Stimulated activated CD4-positive, alpha-beta T cell treated with anti-CD3 and anti-CD28 coated beads, Interleukin-1b, Interleukin-23, amount 100 ng/mL, for 1 hour (primary cell): ENCODE measurements at places on chromosomes 6 and 20.

DNA sequence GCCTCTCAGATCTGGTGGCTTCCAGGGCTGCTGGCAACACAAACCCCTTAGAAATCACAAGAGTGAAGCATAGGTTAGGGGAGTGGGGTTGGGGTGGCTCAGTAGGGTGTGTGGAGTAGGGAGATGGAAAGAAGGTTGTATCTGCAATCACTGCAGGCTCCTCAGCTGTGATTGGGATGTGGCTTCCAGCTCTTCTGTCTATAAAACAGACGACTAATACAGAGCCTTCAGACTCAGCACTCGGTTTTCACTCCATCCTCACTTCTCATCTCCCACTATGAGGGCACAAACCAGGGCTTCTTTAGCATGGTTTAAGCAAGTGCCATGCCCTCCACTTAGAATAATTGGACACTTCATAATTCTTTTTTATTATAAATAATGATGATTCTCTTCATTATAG is 46.4 kb upstream of the CAP2 start:
- no peak for DNase-seq

DNA sequence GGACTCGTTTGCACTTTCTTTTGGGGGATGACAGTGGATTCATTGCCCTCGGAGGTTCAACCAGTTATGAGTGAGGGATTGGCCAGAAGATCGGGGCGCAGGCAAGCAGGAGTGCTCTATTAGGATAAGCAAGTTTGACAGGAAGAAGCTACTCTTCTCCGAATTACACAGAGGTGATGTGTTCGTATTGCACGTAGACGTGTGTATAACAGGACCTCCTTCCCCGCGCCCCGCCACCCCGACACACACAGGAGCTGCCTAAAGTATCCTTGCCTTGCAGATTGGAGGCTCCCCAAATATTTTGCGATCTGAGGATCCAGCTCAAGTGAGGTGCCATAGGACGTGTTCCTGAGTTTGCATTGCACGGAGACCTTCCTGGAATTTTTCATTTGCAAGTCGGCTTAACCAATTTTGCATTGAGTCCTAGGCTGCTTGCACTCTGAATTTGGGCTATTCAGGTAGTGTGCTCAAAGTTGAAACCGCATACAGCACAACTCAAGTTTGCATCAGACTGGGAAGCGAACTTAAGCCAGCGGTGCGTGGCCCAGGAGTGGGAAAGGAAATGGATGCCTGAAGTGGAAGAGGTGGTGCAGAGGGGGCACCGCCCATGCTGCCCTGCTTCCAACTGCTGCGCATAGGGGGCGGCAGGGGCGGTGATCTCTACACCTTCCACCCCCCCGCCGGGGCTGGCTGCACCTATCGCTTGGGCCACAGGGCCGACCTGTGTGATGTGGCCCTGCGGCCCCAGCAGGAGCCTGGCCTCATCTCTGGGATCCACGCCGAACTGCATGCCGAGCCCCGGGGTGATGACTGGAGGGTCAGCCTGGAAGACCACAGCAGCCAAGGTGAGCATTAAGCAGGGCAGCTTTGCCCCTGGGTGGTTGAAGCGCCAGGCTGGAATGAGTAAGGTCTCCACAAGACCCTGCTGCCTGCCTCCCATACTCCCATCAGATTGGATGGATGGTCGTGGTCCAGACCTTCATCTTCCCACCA is 770 bp downstream of the TCF19 start:
- no peak for DNase-seq

- DNase-seq, result no peak
Observed at GRCh38 chr20:64077094-64077493, 2.2 kb downstream of the RGS19 start.

DNA sequence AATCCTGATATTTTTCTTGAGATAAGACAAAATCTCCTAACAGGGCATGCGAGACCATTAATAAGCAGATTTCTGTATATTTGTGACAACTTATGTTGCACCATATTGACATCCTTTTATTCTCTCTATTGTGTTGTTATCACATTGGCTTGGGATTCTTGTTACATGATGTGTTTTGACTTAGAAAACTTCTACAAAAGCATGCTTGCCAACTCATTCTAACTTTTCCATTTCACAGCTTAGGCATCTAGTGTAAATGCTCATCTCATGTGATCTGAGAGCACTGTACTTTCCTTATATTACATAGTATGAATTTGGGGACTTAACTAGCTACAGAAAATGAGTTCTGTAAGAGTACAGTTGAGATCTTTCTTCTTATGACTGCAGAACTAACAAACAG is 1040.7 kb upstream of the ADGRB3 start:
- no peak for DNase-seq

GRCh38 chr20:24598346-24598745 is 128.9 kb downstream of the SYNDIG1 start:
- no peak for DNase-seq

GRCh38 chr20:51128198-51128597 is 105.3 kb upstream of the KCNG1 start:
- DNase-seq, result no peak

DNA sequence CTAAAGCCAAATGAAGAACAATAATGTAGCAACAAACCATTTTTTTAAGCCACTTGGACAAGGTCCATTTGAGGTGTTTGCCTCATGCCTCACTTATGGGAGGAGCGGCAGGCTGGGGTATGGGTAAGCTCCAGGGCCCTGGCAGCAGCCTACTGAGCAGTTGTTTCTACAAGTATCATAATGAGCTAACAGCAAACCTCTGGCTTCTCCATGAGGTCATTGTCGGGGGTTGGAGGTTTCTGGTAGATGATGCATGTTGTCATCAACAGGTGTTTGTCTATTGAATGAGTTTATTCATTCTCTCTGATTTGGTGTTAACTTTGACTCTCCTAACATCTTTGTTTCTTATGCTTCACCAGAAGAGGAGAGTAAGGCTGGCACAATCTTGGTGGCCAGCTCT is 150.7 kb downstream of the TBC1D7 start:
- DNase-seq, result no peak

DNA sequence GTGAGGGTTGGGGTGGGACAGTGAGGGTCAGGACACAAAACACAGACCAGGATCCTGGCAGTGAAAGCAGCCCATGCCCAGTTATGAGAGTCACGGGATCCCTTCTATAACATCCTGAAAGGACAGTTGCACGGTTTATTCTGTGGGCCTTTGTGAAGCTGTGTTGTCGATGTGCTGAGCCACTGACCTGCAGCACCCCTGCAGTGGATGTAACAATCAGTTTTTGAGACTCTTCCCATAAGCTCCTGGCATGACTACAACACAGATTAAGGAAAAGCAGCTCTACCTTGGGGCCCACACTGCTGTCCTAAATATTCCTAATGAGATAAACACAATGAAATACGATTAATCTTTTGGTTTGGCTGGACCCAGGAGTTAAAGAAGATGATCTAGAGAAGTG is 3.7 kb downstream of the PYGB start:
- no peak for DNase-seq

DNA sequence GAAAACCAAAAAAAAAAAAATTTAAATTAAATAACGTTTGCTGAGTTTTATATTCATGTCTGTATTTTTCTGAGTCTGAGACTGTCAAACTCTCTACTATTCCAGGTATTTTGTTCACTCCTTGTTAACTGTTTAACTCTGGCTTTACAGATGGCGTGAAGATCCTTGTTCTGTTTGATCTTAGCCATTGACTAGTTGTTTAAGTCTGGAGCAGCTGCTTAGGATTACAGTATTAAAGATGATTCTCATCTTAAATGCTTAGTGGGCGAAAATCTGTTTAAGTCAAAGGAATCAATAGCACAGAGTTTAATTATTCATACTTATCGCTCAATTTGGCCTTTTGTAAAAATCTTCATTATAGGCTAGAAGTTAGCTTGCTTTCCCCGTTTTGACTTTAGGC is 2.4 kb downstream of the PHACTR2 start:
- no peak for DNase-seq

DNA sequence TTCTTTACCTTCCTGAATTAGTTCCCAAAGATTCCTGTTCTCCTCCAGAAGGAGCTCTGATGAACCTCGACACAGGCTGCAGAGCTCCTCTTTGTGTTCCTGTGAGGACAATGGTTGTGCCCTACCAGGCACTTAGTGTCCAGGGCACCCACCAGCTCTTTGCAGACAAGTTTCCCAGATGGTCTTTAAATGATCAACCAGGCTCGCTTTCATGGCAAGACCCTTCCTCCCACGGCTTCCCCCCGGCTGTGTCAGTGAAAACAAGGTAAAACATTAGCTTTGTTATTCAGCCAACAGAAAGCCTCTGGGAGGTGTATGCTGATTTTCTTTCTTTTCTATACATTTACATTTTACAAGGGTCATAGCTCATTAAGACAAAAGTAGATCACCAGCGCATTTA is 32.3 kb upstream of the CNKSR3 start:
- no peak for DNase-seq

DNA sequence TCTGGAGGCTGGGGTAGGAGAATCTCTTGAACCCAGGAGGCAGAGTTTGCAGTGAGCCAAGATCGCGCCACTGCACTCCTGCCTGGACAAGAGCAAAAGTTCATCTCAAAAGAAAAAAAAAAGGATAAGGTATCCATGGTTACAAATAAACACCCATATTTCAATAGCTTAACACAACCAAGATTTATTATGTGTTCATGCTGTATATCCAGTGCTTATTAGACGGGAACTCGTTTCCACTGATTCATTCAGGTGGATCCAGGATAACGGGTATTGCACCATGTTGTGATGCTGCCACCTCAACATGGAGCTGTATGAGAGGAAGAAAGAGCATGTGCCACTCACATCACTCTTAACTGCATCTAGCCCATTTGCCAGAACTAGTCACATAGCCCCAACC is 69.1 kb upstream of the HIVEP1 start:
- no peak for DNase-seq

DNA sequence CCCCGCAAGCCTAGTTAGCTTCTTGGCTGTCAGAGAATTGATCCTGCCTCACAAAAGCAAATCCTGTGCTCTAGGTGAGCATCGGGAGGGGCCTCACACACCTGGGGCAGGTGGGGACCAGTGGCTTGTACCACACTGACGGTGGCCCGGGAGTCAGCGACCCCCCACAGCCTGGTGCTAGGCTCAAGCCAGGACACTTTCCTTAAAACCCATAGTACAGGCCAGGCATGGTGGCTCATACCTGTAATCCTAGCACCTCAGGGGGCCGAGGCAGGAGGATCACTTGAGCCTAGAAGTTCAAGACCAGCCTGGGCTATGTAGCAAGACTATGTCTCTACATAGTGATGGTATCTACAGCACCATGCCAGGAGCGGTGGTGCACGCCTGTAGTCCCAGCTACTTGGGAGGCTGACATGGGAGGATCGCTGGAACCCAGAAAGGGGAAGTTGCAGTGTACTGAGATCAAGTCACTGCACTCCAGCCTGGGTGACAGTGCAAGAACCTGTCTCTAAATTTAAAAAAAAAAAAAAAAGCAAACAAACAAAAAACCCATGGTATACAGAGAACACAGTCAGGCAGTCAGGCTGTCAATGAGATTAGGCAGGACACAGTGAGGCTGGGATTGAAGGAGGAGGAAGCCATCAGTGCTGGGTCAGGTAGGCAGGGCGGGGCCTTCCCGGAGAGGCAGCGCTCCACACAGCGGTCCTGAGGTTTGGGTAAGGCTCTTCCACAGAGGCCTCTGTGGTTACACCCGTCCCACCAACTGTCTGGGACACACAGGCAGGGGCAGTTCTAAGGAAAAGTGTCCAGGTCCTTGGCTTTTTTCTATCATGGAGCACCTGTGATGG is 41.3 kb downstream of the SYNJ2 start:
- no peak for DNase-seq

- DNase-seq, result no peak
Observed at GRCh38 chr6:162485464-162485863, 242.1 kb downstream of the PRKN start.

- no peak for DNase-seq
Observed at GRCh38 chr6:119961450-119961849, 611.9 kb upstream of the MAN1A1 start.

GRCh38 chr20:8608470-8608869 is 460.4 kb upstream of the PLCB4 start:
- no peak for DNase-seq

DNA sequence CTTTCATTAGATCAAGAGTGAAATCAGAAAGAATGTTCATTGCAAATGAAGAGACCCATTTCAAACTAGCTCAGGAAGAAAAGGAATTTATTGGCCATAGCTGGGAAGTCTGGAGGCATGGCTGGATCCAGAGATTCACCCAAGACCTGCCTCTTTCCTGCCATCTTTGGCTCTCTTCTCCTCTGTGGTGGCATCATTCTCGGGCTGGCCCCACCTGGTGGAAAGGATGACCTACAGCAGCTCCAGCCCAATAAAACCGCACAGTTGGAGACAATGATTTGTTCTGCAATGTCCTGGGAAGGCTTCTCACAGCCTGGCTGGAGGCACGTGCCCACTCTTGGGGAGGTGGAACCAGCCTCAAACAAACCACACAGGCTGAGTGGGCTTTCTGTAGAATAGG is 18.1 kb upstream of the FERMT1 start:
- no peak for DNase-seq

DNA sequence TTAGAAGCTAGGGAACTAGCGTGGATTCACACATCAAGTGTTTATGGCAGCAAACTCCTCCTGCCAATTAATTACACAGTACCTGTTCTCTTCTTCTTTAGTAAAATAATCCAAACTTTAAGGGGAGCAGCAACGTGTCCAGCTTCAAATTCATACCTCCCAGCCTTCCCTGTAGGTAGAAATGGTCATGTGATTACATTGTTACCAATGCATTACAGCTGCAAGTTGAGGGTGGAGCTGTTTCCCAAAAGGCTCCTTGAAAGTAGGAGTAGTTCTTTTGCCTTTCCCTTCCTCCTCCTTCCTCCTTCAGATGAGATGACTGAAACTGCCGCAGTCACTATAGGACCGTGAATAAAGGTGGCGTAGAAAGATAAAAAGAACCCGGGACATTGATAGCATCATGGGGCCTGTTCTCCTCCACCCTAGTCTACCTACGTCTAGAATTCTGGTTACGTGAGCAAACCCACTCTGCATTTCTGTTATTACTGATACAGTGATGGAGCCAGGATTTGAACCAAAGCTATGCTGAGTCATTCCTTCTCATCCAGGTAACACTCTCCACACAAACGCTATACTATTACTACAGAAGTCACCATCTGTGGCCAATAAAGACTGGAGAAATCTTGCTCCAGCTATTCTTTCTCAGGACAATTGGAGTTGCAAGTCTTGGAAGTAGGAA is 18.2 kb downstream of the LINC00237 start:
- no peak for DNase-seq

- DNase-seq, result no peak
Observed at GRCh38 chr6:47592131-47592840, 106.1 kb upstream of the ADGRF4 start.

- DNase-seq, result no peak
Observed at GRCh38 chr20:2300420-2300819, 4.6 kb downstream of the TGM3 start.

GRCh38 chr6:5181510-5182317 is 79.0 kb downstream of the LYRM4 start:
- DNase-seq, result no peak
